WERI-Rb-1 (cell line): ENCODE measurements at places on chromosomes 2 and 18.
A peak's percentile ranks its signal among the peaks of the same experiment; 100 is the strongest.

DNA sequence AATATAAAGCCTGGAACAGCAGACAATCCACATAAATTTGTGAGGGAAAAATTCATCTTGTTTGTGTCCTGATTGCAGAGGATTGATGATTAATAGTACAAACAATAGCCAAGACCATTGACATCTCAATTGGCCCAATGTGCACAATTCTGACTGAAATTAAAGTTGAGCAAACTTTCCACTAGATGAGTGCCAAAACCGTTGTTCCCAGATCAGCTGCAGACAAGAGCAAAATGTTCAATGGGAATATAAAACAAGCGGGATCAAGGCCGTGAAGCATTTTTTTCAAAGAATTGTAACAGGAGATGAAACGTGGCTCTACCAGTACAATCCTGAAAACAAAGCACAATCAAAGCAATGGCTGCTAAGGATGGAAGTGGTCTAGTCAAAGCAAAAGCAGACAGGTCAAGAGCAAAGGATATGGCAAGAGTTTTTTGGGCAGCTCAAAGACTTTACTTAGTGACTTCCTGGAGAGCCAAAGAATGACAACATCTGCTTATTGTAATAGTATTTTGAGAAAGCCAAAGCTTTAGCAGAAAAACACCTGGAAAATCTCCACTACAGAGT is 55.9 kb upstream of the KIF5C start:
- no peak for DNase-seq

DNA sequence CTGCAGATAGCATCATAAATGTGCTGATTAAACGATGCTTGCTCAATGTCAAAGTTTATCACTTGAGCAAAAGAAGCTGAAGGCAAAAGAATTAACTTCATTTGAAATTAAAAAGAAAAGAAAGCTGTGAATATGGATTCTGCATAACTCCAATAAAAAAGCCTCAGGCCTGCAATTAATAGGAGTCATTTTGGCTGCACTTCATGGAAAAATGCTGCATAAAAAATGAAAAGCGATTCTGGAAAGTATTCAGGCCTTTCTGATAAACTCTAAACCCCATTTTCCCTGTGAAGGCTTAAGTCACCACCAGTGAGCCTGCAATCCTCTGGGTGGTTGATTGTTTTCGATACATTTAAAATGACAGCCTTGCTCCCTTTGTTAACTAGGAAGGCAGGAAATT is 1793.4 kb downstream of the SUCLG1 start:
- DNase-seq, result no peak

- peak; percentile 12 for DNase-seq
Observed at GRCh38 chr2:212535996-212536816, 2.4 kb downstream of the ERBB4 start.

GRCh38 chr2:239574054-239574433 is 173.2 kb upstream of the HDAC4 start:
- DNase-seq, result no peak

DNA sequence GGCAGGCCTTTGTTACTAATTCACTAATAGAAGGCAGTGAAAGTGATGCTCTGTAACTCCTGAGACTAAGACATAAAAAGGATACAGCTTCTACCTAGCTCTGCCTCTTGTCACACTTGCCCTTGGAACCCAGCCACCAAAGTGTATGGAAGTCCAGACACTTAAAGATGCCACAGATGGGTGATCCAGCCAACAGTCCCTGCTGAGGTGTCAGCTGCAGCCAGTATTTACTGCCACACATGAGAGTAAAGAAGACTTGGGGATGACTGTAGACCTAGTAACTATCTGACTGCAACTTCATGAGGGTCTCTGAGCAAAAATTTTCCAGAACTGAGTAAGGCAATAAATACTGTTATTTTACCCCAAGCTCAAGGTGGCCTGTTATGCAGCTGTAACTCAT is 8.8 kb downstream of the IMMT start:
- DNase-seq, result no peak

- DNase-seq, result no peak
Observed at GRCh38 chr2:182619276-182619675, 96.8 kb upstream of the DNAJC10 start.

GRCh38 chr2:167945660-167946368 is 301.6 kb downstream of the STK39 start:
- DNase-seq, result no peak

GRCh38 chr2:144310484-144310883 is 209.4 kb downstream of the ZEB2 start:
- DNase-seq, result no peak

- no peak for DNase-seq
Observed at GRCh38 chr2:68737711-68738110, 3.1 kb downstream of the ARHGAP25 start.

DNA sequence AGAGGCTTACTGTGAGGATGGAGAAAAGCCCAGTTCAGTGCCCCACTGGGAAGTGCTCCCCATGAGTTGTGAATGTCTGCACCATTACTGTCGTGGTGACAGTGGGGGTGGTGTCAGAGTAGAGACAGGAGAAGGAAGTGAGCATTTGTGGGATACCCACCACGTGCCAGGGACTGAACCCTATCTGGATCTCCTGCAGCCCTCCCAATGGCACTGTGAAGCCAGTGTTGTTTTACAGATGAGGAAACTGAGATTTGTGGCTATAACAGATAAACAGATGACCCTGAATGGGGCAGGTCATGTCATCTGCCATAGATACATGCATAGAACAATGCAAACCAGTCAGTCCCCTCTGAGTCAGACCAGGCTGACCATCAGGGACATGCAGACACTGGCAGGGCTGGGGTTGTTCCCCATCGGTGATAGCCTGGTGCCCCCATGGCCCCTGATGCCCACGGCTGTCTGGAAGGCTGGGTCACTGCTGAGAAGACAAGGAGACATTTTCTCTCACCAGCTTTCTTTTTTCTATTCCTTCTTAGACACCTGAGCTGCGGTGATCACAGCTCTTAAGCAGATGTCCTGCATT is 60.8 kb downstream of the EMILIN2 start:
- DNase-seq, result no peak

- peak; percentile 83 for DNase-seq
Observed at GRCh38 chr2:96531872-96532505, 4.6 kb upstream of the ARID5A start.
